ENCODE measurements at places on chromosomes 3 and 15.

DNA sequence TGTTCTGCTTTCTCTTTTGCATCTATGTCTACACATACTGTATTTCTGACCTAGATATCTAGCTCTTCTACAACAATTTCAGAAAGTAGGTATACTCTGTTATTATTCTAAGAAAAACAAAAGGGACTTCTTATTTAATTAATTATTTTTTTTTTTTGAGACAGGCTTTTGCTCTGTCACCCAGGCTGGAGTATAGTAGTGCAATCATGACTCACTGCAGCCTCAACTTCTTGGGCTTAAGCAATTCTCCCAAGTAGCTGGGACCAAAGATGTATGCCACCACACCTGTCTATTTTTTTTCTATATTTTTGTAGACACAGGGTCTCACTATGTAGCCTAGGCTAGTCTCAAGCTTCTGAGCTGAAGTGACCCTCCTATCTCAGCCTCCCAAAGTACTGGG, 130.6 kb downstream of the MBNL1 start:
- DNase-seq = no peak

DNA sequence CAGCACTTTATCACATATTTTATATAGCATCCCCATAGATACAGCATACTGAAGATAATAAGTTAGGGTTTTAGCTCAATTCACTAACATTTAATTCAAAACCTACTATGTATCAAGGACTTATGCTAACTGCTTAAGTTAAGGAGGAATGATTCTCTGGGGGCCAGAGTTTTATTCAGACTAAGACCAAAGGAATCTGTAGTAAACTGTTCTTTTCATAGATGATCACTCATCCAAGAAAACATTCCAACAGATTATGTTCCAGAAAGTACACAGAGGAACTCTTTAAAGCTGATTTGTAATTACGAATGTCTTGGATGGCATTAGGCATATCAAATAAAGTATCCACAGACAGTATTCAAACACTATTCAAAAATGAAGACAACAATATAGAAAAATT, 226.4 kb downstream of the SCAPER start:
- no peak for DNase-seq

GRCh38 chr15:75801859-75802593, 41.2 kb upstream of the UBE2Q2 start:
- no peak for DNase-seq

DNA sequence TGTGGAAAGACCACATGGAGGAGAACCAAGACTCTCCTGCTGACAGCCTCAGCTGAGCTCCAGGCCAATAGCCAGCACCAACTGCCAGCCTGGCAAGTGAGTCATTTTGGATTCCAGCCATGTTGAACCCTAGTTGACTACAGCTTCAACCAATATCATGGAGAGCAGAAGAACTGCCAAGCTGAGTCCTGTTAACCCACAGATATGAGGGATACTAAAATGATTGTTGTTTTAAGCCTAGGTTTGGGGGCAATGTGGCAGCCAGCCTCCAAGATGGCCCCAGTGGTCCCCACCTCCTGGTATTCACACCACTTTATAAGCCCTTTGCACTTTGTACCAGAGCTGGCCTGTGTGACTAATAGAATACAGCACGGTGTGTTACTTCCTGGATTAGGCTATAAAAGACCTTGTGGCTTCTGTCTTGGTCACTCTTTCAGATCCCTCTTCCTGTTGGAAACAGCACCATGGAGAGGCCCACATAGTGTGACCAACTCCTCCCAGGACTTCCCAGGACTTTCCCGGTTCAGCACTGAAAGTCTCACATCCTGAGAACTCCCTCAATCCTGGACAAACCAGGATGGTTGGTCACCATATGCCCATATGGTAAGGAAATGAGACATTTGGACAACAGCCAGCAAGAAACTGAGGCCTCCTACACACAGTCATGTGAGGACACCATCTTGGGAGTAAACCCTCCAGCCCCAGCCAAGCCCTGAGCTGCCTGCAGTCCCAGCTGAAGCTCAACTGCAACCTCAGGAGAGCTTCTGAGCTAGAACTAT, 32.4 kb upstream of the CDV3 start:
- DNase-seq = no peak

- no peak for DNase-seq
These were observed 482.2 kb downstream of the RBMS3 start for GRCh38 chr3:29763115-29763514.

DNA sequence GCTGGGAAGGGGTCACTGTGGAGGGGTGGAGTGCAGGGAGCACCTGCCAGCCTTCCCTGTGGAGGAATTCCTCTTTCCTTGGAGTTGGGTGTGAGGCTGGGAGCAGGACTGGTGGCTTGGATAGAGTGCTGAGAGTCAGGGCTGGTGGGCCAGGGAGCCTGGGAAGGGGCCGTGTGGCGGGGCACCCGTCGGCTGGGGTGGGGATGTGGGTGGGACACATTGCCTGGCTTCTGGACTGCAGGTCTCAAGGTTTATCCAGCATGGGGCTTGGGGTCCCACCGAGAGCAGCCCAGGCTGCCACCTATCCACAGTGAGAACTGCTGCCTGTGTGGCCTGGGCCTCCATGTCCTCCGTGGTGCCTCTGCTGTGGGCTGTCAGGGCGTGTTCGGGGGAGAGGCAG, 4.7 kb downstream of the PLXNA1 start:
- DNase-seq = no peak
